ENCODE measurements at places on chromosomes 13 and 19.

GRCh38 chr13:108561149-108561548 is 68.3 kb upstream of the MYO16 start:
- no peak overlapping the region for H3K27ac ChIP-seq
- H3K4me3 ChIP-seq: no peak overlapping the region
- H3K36me3 ChIP-seq: no peaks in the 10 kb centered on the region

- H3K4me3 ChIP-seq: peak overlapping the region; percentile 79
- peak; percentile 3 for DNase-seq
- peaks cover 25% of the 10 kb centered on the region for H3K4me1 ChIP-seq
- no peaks in the 10 kb centered on the region for H3K27me3 ChIP-seq
- H3K27ac ChIP-seq: peak overlapping the region; percentile 88
Observed at GRCh38 chr19:37594982-37595382, 306 bp downstream of the ZNF540 start.

DNA sequence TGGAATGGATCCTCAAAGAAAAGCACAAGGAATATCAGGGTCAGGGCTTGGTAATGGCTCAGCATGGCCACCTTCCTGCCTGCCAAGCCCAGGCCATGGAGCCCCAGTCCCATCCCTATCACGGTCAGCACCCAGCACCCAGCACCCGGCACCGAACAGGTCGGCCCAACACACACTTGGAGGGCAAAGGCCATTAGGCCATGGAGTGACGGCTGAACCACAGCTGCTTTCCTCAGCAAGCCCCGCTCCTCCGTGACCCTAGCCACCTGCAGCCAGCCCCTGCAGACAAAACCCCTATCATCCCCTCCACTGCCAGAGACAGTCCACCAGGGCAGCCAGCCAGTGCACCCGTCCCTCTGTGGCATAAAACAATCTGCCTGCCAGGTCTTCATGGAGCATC is 20.6 kb downstream of the PEPD start:
- no peak overlapping the region for H3K4me3 ChIP-seq
- no peak overlapping the region for H3K27ac ChIP-seq
- no peaks in the 10 kb centered on the region for H3K27me3 ChIP-seq
- peaks cover 71% of the 10 kb centered on the region for H3K36me3 ChIP-seq
- H3K4me1 ChIP-seq: no peaks in the 10 kb centered on the region

GRCh38 chr19:34430738-34431625 is 2.8 kb downstream of the UBA2 start:
- H3K4me1 ChIP-seq: peaks cover 24% of the 10 kb centered on the region
- peak overlapping the region; percentile 90 for H3K4me3 ChIP-seq
- no peaks in the 10 kb centered on the region for H3K27me3 ChIP-seq
- H3K27ac ChIP-seq: peak overlapping the region; percentile 93

- H3K27ac ChIP-seq: no peak overlapping the region
- no peaks in the 10 kb centered on the region for H3K4me1 ChIP-seq
- no peak for DNase-seq
- H3K36me3 ChIP-seq: no peaks in the 10 kb centered on the region
Observed at GRCh38 chr13:109737606-109738005, 48.8 kb downstream of the IRS2 start.

GRCh38 chr13:111283991-111284390 is 36.5 kb upstream of the TEX29 start:
- H3K27ac ChIP-seq: no peak overlapping the region
- no peak for DNase-seq
- no peak overlapping the region for H3K4me3 ChIP-seq
- H3K27me3 ChIP-seq: no peaks in the 10 kb centered on the region

GRCh38 chr13:52348983-52349780 is 56.8 kb downstream of the THSD1 start:
- no peaks in the 10 kb centered on the region for H3K4me1 ChIP-seq
- no peaks in the 10 kb centered on the region for H3K36me3 ChIP-seq
- H3K4me3 ChIP-seq: no peak overlapping the region
- no peak overlapping the region for H3K27ac ChIP-seq
- no peak for DNase-seq

DNA sequence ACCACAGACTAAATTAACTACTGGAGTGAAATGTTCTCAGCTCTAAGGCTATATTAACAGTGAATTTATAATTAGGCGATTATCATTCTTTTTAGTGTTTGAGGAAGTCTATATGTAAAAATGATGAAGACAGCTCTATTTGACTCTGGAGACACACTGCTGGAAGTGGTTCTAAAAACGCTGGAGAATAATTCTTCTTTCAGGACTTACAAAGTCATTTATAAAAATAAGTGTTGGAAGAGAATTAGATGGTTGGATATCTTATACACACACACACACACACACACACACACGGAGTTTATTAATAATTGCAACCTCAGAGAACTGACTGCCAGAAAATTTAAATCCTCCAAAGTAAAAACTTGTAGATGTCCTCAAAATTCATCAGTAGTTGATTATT is 1171.3 kb downstream of the EFNB2 start:
- H3K27me3 ChIP-seq: no peaks in the 10 kb centered on the region
- H3K4me1 ChIP-seq: peaks cover 10% of the 10 kb centered on the region
- no peak overlapping the region for H3K27ac ChIP-seq
- no peak for DNase-seq
- H3K36me3 ChIP-seq: no peaks in the 10 kb centered on the region
- H3K4me3 ChIP-seq: no peak overlapping the region

DNA sequence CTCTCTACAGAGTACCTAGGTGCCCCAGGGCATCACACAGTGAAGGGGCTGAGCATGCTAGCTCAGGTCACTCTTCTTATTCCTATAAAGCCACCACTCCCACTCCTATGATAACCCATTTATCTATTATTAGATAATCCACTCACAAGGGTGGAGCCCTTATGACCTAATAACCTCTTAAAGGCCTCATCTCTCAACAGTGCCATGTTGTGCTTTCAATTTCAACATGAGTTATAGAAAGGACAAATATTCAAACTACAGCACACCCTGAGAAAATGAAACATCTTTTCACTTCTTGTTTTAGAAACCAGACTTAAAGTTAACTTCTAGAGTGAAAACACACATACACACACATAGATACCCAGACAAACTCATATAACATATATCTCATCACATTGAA is 1494.9 kb upstream of the MIR17HG start:
- no peaks in the 10 kb centered on the region for H3K36me3 ChIP-seq
- no peaks in the 10 kb centered on the region for H3K4me1 ChIP-seq
- H3K4me3 ChIP-seq: no peak overlapping the region

- peaks cover 4% of the 10 kb centered on the region for H3K36me3 ChIP-seq
- peak overlapping the region; percentile 97 for H3K27ac ChIP-seq
- peak overlapping the region; percentile 90 for H3K4me3 ChIP-seq
- H3K27me3 ChIP-seq: no peaks in the 10 kb centered on the region
- DNase-seq: peak; percentile 56
- H3K4me1 ChIP-seq: peaks cover 30% of the 10 kb centered on the region
Observed at GRCh38 chr19:46713781-46714443, 3.0 kb downstream of the PRKD2 start.

DNA sequence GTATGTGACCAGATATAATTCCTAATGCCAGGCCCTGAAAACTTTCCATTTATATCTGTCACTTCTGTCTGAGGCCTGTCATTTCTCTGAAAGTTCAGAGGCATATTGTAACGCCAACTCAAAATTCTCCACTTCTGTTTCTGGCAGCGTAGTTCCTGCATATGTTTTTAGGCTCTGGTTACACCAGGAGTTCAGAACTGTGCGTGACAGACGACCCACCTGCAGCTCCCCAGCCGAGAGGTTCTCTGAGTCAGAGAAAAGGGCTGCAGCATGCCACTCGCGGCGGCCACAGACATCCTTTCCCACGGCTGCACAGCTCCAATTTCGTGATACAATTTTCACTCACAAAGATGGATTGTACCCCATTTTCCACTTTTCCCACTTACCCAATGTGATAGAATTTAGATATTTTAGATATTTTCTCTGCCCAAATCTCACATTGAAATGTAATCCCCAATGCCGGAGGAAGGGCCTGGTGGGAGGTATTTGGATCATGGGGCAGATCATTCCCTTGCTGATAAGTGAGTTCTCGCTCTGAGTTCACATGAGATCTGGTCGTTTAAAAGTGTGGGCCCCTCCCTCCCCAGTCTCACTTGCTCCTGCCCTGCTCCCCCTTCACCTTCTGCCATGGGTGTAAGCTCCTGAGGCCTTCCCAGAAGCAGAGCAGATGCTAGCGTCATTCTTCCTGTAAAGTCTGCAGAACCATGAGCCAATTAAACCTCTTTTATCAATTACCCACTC is 308.1 kb downstream of the LIG4 start:
- no peaks in the 10 kb centered on the region for H3K4me1 ChIP-seq
- no peak overlapping the region for H3K27ac ChIP-seq
- no peaks in the 10 kb centered on the region for H3K27me3 ChIP-seq
- no peaks in the 10 kb centered on the region for H3K36me3 ChIP-seq
- no peak for DNase-seq
- H3K4me3 ChIP-seq: no peak overlapping the region

DNA sequence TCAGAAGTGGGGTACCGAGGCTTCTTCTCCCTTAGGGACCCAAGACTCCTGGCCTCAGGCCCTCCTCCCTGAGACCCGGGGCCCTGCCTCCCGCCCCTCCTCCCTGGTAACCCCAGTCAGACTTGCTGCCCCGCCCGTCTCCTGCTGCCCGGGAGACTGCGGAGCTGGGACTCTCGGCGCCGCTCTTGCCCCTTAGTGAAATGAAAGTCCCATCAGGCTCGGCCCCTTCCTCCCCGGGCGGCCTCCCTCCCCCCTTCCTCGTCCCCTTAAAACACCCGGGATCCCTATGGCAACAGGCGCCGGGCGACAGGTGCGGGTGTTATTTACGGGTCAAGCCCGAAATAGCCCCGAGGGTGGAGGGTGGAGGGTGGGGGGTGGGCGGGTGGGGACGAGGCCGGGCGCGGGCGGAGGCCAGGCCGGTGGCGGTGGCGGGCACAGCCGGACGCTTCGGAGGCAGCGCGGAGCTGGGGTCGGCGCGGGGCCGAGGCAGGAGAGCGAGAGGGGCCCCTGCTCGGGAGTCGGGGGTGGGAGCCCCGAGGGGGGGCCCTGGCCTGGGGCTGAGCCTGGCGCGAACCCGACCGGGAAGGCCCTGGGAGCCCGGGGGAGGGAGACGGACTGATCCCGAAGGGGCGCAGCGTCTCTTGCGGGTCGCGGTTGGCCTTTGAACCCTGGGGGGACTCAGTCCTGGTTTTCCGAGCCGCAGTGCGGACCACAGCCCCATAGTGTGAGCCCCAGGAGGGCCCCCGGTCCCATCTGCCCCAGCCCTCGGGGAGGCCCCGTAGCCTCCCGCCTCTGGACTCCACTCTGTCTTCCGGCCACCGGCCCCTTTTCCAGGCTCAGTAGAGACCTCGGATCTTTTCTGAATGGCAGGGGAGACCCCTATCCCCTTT is at the start of gene CACNG6:
TSS of gene CACNG6 (plus strand) at position 414 of the 890 bp plus-strand sequence. CDS start 1,241 bp downstream, outside the sequence.
- H3K4me1 ChIP-seq: peaks cover 3% of the 10 kb centered on the region
- no peak for DNase-seq
- H3K4me3 ChIP-seq: no peak within 1 kb of the TSS
- H3K27me3 ChIP-seq: peaks cover 78% of the 10 kb centered on the region
- H3K27ac ChIP-seq: no peak within 1 kb of the TSS
- H3K36me3 ChIP-seq: no peaks in the 10 kb centered on the region

DNA sequence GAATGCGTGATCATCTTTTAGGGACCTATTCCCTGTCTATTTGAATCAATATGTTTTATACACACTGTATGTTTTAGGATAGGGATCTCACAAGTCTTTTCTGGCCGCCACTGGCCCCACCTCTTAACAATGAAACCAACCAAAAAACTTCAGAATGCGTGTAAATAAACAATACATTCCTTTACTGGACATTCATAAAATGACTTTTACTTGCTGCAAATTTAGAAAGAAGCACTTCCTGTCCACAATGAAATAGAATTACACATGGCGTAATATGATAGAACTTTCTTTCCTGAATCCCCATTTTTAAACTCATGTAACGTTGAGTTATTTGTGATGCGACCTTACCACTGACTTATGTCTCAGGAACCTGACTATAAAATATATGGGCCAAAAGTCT is 233.6 kb downstream of the SLITRK6 start:
- H3K36me3 ChIP-seq: no peaks in the 10 kb centered on the region
- no peaks in the 10 kb centered on the region for H3K4me1 ChIP-seq
- DNase-seq: no peak

GRCh38 chr13:45623516-45624090 is 8.1 kb upstream of the ERICH6B start:
- H3K27ac ChIP-seq: no peak overlapping the region
- H3K27me3 ChIP-seq: no peaks in the 10 kb centered on the region
- no peak for DNase-seq
- H3K36me3 ChIP-seq: no peaks in the 10 kb centered on the region
- no peak overlapping the region for H3K4me3 ChIP-seq
- H3K4me1 ChIP-seq: no peaks in the 10 kb centered on the region

GRCh38 chr19:39788244-39788643 is 9.6 kb downstream of the LEUTX start:
- H3K27me3 ChIP-seq: no peaks in the 10 kb centered on the region
- no peaks in the 10 kb centered on the region for H3K4me1 ChIP-seq
- no peak overlapping the region for H3K4me3 ChIP-seq
- DNase-seq: no peak

DNA sequence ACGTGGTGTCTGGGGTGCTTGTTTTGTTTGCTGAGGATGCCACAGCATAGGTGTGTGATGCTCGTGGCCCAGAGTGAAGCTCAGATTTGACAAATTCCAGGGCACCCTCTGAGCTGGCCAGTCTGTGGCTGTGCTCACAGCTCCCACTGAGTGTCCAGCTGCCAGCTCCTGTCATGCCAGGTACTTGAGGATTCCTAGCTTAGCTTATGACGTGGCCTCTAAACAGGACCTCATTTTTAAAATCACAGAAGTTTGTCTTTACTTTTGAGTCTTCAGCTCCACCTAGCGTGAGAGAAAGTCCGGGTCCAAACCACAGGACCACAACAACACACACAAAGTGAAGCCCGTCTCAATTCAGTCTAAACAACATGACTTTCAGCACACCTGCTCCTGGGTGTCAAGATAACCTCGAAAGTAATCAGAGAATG is 117.3 kb downstream of the RAB20 start:
- no peaks in the 10 kb centered on the region for H3K27me3 ChIP-seq
- peaks cover 9% of the 10 kb centered on the region for H3K4me1 ChIP-seq
- DNase-seq: no peak
- no peak overlapping the region for H3K4me3 ChIP-seq
- peaks cover 4% of the 10 kb centered on the region for H3K36me3 ChIP-seq
- peak overlapping the region; percentile 56 for H3K27ac ChIP-seq

DNA sequence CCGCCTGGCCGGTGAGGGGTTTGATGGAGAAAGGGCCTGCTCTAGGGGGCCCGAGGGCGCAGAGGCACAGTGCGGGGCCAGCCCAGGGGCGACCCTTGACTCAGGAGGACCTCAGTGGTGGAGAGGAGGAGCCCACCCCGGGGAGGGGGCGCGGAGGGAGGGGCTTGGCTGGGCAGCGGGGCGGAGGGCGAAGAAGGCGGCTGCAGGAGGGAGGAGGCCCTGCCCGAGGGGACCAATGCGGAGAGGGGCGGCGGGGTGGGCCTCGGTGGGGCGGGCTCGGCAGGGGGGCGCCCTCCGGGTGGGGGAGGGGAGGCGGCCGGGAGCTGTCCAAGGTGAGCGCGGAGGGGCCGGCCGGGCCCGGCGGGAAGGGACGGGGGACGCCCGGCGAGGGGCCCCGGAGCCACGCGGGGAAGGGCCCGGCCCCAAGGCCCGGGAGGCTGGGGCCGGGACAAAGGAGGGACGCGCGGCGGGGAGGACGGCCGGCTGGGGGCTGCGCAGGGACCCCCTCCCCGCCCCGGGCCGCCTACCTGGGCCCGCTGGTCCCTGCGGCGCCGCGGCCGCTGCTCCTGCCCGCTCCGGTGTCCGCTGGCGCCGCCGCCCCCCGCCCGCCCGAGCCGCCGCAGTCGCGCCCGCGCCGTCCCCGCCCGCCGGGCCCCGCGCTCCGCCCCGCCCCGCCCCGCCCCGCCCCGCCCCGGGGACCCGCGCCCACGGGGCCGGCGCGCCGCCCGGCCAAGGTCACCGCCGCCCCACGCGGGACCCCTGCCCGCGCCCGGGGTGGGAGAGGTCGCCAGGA is at the start of gene DIRAS1:
TSS of gene DIRAS1 (minus strand) at position 596 of the 793 bp plus-strand sequence. CDS start 3,566 bp downstream, outside the sequence.
- DNase-seq: no peak
- H3K27me3 ChIP-seq: peaks cover 9% of the 10 kb centered on the region
- H3K4me3 ChIP-seq: peak within 1 kb of the TSS; percentile 25
- no peaks in the 10 kb centered on the region for H3K36me3 ChIP-seq
- no peak within 1 kb of the TSS for H3K27ac ChIP-seq

All from esophagus squamous epithelium (tissue), 5 donors.